Chondrocyte (in vitro differentiated cells): ENCODE measurements at places on chromosomes 16 and 17. TPM values are rescaled to one million over a fixed set of nuclear protein-coding genes. Genes with fewer than 3 reads are reported as not detected.

GRCh38 chr17:29469276-29469675 lies 79.1 kb downstream of the TAOK1 start:
- DNase-seq, result no peak

- DNase-seq, result no peak
Observed at GRCh38 chr17:48471817-48472410, 41.9 kb upstream of the SKAP1 start.

The STH gene
- not detected in 3 replicates for total RNA-seq

GRCh38 chr17:41483531-41483930 lies 2.6 kb upstream of the KRT35 start:
- DNase-seq, result no peak

DNA sequence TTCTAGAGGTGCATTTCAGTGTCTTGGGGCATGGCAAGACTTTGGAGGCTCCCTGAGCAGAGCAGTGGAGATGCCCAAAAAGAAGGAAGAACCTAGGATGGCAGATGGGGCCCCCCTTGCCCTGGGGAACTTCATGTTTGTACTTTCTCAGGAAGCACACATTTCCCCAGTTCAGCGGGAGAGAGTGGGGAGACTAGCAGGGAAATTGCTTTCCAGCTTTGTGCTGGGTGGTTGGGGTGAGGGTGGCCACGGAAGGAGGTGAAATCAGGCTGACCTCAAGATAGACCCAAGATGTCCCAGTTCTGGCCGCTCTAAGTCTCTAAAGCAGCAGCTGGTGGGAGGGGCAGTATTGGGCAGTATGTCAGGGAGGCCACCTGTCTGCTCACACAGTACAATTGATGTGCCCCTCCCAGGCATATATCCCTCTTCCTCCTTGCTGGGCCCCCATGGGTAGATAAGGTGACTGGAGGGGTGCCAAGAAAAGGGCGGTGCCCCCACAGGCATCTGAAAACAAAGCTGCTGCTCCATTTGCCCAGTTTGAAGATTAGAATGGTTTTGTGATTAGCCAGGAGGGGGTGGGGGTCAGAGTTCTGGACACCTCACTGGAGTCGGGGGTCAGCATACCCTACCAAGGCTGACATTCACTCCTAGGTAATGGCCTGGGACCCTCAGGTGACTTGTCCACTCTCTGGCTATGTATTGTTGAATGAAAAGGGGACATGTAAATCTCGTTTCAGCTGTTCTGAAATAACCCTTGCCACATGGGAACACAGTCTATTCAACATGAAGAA lies 17.1 kb upstream of the NAGLU start:
- peak; percentile 46 for DNase-seq

- no peak for DNase-seq
Observed at GRCh38 chr16:21644674-21645073, 7.7 kb downstream of the IGSF6 start.

- DNase-seq, result no peak
Observed at GRCh38 chr16:1126586-1126985, 26.3 kb upstream of the CACNA1H start.

DNA sequence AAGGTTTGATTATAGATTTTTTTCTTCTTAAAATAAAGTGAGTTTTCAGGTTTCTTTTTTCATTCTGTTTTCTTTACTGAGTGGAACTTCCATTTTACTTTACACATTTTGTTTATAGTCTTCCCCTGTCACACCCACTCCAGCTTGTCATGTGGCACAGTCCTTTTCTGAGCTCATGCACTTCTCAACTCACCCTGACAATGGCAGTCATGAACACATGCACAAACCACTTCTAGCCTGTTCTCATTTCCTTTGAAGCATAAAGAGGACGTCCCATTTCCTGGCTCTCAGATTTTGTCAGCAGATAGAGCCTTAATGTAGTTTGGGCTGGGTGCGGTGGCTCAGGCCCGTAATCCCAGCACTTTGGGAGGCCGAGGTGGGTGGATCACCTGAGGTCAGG lies 168.0 kb downstream of the AHSP start:
- no peak for DNase-seq

- DNase-seq, result no peak
Observed at GRCh38 chr16:88591577-88592021, 21.4 kb downstream of the ZC3H18 start.

GRCh38 chr16:30659507-30660423 lies 1.5 kb downstream of the FBRS start:
- no peak for DNase-seq

DNA sequence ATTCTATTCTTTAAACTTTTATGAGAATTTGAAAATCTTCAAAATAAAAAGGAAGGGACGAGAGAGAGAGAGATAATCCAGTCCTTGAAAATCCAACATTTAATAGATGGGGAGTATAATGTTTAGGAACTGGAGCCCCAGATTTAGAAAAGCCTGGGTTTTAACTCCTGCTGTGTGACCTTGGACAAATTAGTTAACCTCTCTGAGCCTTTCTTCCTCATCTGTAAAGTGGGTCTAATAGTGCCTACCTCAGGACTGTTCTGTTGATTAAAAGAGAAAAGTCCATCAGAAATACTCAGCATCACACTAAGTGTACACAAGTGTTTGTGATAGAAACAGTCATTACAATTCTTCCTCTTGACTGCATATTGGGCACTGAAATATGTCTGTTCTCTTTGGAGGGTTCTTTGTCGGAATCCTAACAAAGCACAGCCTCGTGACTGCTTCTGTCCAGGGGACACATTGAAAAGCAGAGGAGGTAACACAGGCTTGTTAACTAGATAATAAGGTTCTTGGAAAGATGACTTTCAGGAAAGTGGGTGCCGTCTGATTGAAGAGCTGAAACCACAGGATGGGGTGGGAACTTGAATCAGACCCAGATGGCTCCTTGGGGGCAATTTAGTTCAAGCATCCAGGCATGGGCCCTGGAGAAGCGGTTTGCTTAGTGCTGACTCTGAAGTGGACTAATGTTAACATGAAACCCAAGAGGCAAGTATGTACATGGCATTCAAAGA lies 128.2 kb downstream of the CLEC16A start:
- DNase-seq, result no peak

GRCh38 chr17:60351012-60351695 lies 40.8 kb downstream of the USP32 start:
- no peak for DNase-seq

DNA sequence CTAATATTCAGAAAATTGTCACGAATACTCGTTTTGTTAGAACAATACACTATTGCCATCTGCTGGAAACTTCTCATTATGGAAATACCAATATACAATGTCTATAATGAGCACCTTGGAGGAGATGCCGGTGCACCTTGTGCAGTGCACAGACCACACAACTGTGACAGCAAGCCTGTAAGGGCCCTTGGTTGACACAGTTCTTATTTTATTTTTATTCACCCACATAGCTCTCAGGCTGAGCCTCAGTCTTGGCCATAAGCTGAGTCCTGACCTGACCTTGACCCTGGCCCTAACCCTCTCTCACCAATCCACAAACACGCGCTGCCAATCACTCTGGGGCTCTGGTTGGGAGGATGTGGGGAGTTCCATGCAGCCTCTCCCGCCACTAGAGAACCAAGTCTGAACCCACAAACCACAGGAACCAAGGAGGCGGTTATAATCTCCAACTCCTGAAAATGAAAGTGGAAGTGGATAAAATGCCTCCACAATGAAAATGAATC lies 7.6 kb downstream of the AIPL1 start:
- no peak for DNase-seq

The CHST5 gene
- total RNA-seq, result 0.07 to 0.17 TPM (median 0.10 TPM) in 3 replicates

DNA sequence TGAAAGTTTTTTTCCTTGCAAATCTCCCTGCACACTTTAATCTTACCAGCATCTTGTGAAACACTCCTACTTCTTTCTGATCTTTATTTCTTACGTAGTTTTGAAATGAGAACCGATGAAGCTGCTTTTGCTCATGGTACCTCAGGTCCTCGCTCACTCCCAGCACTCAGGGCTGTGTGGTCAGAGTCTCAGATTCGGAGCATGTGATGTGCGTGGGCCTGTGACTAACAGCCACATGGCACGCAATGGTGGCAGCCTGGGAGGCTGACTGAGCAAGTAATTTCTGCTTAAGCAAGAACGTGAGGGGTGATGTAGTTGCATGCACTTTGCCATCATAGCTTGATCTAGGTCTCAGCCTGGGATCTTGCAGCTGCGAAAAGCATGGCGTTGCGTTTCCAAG lies 624.3 kb downstream of the MAF start:
- DNase-seq, result no peak
